ENCODE measurements at places on chromosomes 2 and 18.
A peak's percentile ranks its signal among the peaks of the same experiment; 100 is the strongest.

- no peak for DNase-seq
Measured at GRCh38 chr2:234451852-234452625, 44.8 kb downstream of the ARL4C start.

- DNase-seq: no peak
Measured at GRCh38 chr2:161352719-161353118, 44.5 kb downstream of the PSMD14 start.

- DNase-seq: peak; percentile 75
Measured at GRCh38 chr2:85790499-85791188, 36.9 kb downstream of the ATOH8 start.

- peak; percentile 48 for DNase-seq
Measured at GRCh38 chr2:96320728-96321622, 4.1 kb upstream of the ITPRIPL1 start.

DNA sequence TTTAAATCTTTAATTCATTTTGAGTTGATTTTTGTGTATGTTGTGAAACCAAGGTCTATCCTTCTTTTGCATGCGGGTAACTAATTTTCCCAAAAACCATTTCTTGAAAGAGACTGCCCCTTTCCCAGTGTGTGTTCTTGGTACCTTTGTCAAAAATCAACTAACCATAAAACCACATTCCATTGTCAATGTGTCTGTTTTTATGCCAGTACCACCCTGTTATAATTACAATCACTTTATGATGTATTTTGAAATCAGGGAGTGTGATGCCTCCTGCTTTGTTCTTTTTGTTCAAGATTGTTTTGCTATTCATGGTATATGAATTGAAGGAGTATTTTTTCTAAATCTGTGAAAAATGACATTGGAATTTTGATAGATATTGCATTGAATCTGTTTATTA, 689.6 kb downstream of the TSN start:
- no peak for DNase-seq

- DNase-seq: no peak
Measured at GRCh38 chr2:189188115-189188805, 8.7 kb upstream of the COL5A2 start.

- no peak for DNase-seq
Measured at GRCh38 chr18:2662990-2663389, 7.5 kb downstream of the SMCHD1 start.

DNA sequence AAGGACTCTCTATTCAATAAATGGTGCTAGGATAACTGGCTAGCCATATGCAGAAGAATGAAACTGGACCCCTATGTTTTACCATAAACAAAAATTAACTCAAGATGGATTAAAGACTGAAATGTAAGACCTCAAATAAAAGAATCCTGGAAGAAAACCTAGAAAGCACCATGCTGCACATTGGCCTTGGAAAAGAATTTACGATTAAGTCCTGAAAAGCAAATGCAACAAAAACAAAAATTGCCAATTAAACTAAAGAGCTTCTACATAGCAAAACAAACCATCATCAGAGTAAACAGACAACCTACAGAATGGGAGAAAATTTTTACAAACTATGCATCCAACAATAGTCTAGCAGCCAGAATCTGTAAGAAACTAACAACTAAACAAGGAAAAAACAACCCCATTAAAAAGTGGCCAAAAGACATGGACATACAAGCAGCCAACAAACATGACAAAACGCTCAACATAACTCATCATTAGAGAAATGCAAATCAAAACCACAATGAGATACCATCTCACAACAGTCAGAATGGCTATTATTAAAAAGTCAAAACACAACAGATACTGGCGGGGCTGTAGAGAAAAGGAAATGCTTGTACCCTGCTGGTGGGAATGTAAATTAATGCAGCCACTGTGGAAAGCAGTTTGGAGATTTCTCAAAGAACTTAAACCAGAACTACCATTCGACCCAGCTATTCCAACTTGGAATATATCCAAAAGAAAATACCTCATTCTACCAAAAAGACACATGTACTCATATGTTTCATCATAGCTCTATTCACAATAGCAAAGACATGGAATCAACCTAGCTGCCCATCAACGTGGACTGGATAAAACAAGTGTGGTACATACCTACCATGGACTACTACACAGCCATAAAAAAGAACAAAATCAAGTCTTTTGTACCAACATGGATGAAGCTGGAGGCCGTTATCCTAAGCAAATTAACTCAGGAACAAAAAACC, 30.6 kb downstream of the SEPTIN10 start:
- DNase-seq: no peak

DNA sequence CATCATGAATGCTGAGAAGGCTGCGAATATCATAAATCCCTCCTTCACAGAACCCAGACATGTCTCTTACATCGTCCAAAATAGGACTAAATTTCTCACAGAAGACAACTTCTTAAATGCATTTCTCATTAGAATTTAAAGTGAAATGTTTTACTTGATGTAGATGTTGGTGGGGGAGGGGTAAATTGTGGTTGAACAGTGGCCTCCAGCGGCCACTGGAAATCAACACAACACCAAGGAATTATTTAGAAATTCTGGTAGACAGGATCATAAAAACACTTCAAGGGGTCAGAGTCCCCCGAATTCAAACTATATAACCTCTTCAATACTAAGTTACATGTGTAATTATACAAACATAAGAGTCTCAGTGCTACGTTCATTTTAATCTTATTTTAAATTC, 135.9 kb downstream of the ABCA12 start:
- no peak for DNase-seq

Measured in inflammatory macrophage treated with lipopolysaccharide for 4 hours (primary cell).